Stimulated activated CD4-positive, alpha-beta T cell treated with anti-CD3 and anti-CD28 coated beads, Interleukin-15, amount 100 ng/mL, for 1 hour (primary cell): ENCODE measurements at places on chromosomes 13 and 19.

- no peak for DNase-seq
Observed at GRCh38 chr19:4015705-4016402, 8.3 kb downstream of the PIAS4 start.

- DNase-seq: no peak
Observed at GRCh38 chr13:37956536-37956935, 87.0 kb upstream of the TRPC4 start.

GRCh38 chr19:2888731-2889224 is 11.9 kb upstream of the ZNF57 start:
- no peak for DNase-seq

DNA sequence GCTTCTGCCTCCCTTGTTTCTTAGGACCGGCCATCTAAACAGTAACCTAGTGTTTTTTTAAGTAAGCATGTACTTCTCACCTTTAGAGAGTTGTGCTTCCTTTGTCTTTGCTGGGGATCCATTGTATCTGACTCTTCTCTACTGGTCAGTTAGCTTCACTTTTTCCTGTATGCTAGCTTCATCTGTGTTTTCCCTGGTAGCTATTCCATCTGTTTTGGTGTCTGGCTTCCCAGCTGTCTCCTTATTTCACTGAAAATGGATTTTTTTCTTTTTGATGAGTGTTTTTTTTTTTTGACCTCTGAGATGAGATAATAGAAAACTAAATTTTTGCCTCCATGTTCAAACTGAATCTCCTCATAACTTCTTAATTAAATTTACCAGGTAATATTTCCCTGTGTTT is 637.0 kb upstream of the SLC10A2 start:
- no peak for DNase-seq

- no peak for DNase-seq
Observed at GRCh38 chr13:110835721-110836604, 78.9 kb downstream of the ANKRD10 start.

- DNase-seq: no peak
Observed at GRCh38 chr13:106042996-106043581, 492.4 kb downstream of the EFNB2 start.

DNA sequence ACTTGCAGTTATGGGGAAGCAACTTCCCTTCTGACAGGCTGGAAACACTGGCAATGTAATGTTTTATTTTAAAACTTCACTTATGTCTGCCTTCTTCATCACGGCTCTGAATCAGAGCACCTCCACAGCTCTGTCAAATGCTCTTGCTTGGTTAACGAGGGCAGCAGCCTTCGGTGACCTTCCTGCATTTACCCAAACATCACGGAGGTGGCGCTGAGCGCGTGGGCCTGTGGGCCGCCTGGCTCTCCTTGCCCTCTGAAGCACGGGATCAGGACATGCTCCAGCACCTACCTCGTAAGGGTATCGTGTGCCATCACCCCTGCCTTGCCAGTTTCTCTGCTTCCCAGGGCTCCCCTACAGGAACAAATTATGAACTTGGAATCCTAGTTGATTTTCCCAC is 310.0 kb downstream of the TEX29 start:
- no peak for DNase-seq

- DNase-seq: peak; percentile 41
Observed at GRCh38 chr13:33723772-33724435, 94.0 kb upstream of the RFC3 start.

- DNase-seq: no peak
Observed at GRCh38 chr19:55086730-55087541, 11.3 kb downstream of the EPS8L1 start.

- no peak for DNase-seq
Observed at GRCh38 chr19:4194353-4194752, 11.9 kb downstream of the ANKRD24 start.

GRCh38 chr13:101488734-101489133 is 36.3 kb downstream of the ITGBL1 start:
- no peak for DNase-seq

DNA sequence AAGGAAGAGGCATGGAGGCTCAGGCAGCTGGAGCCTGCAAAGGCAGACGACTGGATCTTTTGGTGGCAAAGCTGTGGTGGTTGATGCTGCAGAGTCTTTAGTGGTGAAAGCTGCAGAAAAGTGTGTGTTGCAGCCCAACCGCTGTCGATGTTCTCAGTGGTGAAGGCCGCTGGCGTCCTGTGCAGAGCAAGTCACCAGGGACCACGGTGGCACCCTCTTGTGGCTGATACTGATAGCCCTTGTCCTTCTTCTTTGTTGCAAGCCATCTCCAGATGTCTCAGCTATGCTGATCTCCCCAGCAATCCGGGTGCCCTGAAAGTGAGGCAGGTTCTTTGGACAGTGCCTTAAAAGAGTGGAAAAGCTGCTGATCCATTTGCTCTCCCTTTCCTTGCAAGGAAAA is 610.9 kb upstream of the PCDH9 start:
- no peak for DNase-seq
